Sigmoid colon (tissue), 7 donors: ENCODE measurements at places on chromosomes 4 and X.

DNA sequence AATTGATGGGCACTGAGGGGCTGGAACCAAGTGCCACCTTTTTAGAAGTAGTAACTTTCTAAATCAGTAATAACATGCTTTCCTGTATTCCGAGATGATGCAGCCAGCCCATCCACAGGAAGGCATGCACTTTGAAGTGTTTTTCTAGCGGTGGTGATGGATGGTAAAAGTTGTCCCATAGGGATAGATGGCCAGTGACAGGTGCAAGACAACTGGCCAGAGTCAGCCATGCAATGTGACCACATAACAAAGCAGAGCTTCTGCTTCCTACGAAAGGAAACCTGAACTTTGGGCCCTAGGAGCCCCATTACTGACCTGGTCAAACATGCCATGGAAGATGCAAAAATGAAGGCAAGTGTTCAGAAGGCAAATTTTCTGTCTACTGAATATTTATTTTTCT lies 72.3 kb downstream of the NR3C2 start:
- no peak for DNase-seq

- DNase-seq = no peak
Measured at GRCh38 chr4:109444182-109444844, 10.7 kb downstream of the SEC24B start.

DNA sequence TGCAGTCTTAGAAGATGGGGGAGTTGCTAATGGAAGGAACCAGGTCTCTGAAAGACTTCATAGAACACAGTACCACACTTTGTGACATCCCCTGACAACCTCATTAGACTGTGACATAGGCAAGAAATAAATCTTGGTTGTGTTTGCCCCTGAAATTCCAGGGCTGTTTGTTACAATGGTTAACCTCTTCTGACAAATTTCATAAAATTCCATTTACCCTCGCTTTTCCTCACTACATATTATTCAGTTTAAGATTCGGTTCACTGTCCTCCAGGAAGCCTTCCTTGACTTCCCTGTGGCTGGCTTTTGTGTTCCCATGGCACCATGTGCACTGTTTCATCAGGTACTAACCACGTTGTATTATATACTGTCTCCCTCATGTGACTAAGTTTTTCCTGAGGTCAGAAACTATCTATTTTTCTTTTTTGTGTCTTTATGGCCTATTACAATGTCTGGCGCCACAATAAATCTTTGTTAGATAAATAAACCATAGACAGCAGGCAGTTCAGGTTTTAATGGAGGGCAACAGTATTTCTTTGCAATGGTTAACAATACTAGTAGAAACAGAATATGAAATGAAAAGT lies 54.2 kb downstream of the ATXN3L start:
- DNase-seq = no peak

- DNase-seq = no peak
Measured at GRCh38 chr4:6495296-6495590, 22.8 kb upstream of the PPP2R2C start.

- no peak for DNase-seq
Measured at GRCh38 chr4:105967058-105967658, 71.9 kb downstream of the NPNT start.

DNA sequence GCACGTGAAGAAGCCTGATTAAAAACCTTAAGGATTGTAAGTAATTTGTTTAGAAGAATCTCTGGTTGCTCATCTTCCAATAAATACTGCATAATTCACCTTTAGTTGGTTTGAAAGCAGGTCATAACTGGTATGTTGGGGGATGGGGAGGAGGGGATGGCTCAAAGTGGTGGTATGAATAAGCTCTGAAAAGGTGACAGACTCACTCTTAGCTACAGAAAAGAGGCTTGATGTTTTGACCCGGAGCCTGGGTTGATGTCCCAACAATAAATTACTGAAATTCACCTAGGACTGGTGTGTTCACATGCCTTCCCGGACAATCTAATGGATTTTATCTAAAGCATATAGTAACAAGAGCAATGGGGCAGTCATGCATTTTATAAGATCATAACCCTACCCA lies 131.9 kb upstream of the TBC1D9 start:
- DNase-seq = no peak

GRCh38 chr4:946103-946450 lies 13.8 kb downstream of the TMEM175 start:
- no peak for DNase-seq

- no peak for DNase-seq
Measured at GRCh38 chr4:5361968-5362367, 310.7 kb downstream of the STK32B start.

- DNase-seq = no peak
Measured at GRCh38 chrX:43629229-43629628, 26.9 kb upstream of the MAOA start.

GRCh38 chr4:61531188-61531587 lies 331.1 kb downstream of the ADGRL3 start:
- no peak for DNase-seq

DNA sequence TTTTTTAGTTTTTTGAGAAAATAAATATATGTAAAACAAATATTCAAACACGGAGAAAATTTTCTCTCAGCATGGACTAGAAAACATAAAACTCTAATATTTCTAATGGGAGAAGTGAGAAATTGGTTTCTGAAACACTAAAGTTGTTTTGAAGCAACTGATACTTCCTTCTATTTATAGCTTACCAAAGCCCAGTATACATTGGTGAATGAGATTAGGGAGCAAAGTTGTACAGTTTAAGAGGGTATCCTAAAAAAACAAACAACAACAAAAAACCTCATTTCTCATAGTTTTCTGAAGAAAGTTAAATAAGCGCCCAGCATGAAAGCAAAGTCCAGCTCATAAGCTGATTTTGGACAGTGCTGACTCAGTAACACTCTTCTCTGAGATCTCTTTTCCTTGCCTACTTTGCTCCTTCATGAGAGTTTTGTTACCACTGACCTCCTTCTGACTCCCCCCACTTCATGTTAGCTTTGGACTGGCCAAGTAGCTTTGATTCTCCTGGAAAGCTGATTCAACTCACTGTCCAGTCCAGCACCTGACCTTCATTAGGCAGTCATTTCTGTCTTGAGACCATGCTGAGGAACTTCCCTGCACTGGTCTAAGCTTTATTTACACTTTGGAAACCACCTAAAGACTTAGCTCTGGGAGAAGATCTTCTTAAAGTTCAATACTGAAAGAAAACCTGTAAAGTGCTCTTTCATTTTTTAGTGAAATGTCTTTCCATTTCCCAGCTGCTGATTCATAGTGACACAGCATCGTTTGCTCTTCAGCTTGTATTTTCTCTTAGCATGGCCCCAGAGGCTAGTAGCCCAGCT lies 21.8 kb upstream of the P2RY10 start:
- no peak for DNase-seq

GRCh38 chrX:106874075-106874474 lies 29.1 kb downstream of the RIPPLY1 start:
- no peak for DNase-seq

- DNase-seq = no peak
Measured at GRCh38 chr4:163535657-163536056, 41.2 kb downstream of the TMA16 start.

DNA sequence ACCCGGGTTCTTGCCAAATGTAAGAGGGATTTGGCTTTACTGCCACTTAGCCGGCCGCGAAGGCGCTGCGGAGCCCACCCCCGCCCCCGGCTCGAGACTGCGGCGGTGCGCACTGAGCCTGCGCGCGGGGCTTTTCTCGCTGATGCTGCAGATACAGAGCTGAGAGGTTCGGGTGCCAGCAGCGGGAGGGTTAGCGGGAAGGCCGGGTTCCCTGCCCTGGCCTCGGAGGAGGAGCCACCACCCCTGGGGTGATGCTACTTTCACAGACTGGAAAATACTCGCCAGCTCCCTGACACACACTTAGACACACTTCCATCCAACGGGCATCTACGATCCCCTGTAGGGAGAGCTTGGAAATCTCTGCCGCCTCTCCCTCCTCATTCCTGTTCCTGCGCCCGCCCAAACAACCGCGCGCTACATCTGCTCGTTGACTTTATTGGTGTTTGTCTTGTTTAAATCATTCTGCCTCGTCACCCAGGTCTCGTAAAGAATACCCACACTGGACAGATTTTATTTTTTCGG lies 2.1 kb upstream of the PCDH7 start:
- DNase-seq = peak; percentile 83

- DNase-seq = no peak
Measured at GRCh38 chrX:77415882-77416281, 31.3 kb upstream of the FGF16 start.

DNA sequence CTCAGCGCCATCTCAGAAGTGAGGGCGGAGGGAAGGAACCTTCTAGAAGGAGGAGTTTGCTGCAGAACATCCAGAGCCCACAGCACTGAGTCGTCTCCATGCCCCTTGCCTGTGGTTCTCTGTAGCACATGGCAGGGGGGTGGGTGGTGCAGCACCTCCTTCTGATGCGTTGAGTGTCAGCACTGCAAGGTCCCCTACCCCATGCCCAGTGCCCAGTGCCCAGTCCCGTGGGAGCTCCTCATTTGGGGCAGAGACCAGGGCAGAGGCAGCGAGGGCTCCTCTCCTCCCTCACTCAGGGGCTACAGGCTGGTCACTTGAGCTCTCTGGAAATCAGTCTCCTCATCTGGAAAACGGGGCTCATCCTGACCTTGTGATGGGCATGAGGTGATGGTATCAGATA lies 78.1 kb downstream of the HTRA3 start:
- DNase-seq = peak; percentile 42

DNA sequence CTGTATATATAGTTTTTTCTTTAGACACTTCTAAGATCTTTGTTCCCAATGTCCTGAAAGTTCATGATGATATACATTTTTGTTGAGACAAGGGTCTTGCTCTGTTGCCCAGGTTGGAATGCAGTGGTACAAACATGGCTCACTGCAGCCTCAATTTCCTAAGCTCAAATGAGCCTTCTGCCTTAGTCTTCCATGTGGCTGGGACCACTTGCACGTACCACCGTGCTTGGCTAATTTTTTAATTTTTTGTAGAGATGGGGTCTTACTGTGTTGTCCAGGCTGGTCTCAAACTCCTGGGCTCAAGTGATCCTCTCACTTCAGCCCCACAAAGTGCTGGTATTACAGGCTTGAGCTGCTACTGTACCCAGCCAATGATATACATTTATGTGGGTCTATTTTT lies 132.9 kb upstream of the BCOR start:
- DNase-seq = no peak

GRCh38 chrX:69504626-69505612 lies 793 bp downstream of the NALF2 start:
- DNase-seq = no peak

GRCh38 chr4:114649908-114650307 lies 51.3 kb downstream of the UGT8 start:
- DNase-seq = no peak

DNA sequence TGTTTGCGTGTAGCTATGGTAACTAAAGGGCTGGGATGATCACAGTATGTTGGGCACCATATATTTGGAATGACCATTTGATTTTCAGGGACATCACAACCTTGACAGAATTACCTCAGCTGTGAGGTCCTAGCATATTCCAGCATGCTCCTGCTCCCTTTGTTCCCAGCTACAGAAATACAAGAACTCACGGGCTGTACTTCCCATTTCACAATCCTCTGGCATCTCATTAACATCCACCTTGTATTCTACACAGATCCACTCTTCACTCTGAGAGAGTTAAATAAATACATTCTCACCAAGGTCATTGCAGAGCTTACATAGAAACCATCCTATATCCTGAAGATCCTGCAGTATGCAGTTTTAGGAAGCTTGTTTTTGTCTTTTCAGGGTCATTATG lies 169.7 kb downstream of the FRMPD4 start:
- DNase-seq = no peak

GRCh38 chr4:26583538-26583864 lies 383 bp upstream of the TBC1D19 start:
- no peak for DNase-seq

DNA sequence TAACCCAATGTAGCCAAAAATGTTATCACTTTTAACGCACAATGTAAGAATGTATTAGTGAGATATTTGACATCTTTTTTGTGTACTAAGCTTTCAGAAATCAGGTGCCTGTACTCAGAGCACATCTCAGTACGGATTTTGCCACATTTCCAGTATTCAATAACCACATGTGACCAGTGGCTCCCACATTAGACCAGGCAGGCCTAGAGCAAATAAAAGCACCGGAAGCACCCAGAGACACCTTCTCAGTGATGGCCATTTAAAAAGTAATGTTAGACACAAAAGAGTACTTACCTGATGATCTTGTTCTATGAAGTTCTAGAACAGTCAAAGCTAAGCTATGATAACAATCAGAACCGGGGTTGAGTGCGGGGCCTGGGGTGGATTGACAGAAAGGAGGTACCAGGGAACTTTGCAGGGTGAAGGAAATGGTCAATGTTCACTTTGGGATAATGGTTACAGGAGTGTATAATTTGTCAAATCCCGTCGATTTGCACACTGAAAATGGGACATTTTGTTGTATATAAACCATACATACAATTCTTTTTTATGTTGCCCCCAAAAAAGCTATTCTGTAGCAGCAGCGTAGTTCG lies 1.2 kb downstream of the CTPS2 start:
- peak; percentile 35 for DNase-seq

DNA sequence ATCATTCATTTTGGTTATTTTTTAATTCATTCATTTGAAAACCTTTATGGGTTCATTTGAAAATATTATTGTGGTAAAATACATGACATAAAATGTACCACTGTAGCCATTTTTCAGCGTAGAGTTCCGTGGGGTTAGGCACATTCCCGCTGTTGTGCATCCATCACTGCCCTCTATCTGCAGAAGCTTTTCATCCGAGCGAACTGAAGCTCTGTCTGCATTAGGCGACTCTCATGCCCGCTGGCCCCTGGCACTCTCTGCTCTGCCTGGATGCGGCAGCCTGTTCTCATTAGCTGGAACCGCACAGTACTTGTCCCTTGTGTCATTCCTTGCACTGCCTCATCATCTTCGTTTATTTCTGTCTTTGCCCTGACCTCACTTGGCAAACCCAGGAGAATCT lies 17.5 kb downstream of the CFAP99 start:
- DNase-seq = no peak

DNA sequence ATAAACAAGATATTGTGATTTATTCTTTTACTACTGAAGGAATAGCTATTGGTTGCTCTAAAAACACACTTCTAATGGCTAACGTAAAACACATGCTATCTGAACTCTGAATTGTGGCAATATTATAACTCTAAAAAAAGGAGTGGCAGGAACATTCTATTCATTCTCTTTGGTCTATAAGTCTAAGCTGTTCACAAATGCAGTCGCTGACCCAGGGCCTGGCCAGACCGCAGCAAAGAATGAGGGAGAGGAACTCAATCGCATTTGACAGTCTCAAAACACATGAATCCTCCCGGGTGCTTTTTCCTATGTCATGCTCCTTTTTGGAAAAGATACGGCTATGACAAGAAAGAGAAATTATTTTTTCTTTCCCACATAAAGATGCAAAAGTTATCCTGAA lies 651.6 kb upstream of the PITX2 start:
- no peak for DNase-seq

- no peak for DNase-seq
Measured at GRCh38 chr4:111693758-111694157, 451.5 kb upstream of the FAM241A start.

DNA sequence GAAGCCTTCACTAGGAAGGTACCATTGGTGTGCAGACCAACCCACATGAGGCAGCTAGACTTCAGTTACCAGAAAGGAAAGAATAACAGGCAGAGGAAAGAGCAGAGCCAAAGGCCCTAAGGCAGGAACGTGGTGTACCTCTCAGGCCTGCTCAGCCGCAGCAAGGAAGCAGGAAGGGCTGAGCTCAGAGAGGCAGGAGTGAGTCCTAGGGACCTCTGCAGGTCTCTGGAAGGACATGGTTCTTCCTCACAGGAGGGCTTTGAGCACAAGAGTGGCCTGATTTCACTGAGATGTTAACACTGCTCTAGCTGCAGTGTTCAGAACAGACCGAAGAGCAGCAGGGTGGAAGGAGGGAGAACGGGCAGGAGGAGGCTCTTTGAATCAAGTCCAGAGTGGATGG lies 124.6 kb downstream of the DCHS2 start:
- no peak for DNase-seq
